ENCODE measurements at places on chromosomes 16 and 17. TPM values are rescaled to one million over a fixed set of nuclear protein-coding genes. Genes with fewer than 3 reads are reported as not detected.

The ITGAX gene
- total RNA-seq, result not detected

The SOCS1 gene
- total RNA-seq, result 23.4 TPM

The ATP2A1 gene
- total RNA-seq, result 4.4 TPM

The C1QL1 gene
- total RNA-seq, result not detected

The SCPEP1 gene
- 43.0 TPM for total RNA-seq

The CSH2 gene
- total RNA-seq, result not detected

The CDH1 gene
- total RNA-seq, result not detected

The SLC16A6 gene
- 18.9 TPM for total RNA-seq

The OR3A2 gene
- total RNA-seq, result not detected

The HEXIM2 gene
- total RNA-seq, result 11.1 TPM

The TSNAXIP1 gene
- total RNA-seq, result 0.91 TPM

The CBX2 gene
- 27.9 TPM for total RNA-seq

The FOXN1 gene
- not detected for total RNA-seq

The MBTPS1 gene
- 65.2 TPM for total RNA-seq

The CDH8 gene
- total RNA-seq, result not detected

The MT1M gene
- not detected for total RNA-seq

The HBQ1 gene
- not detected for total RNA-seq

The LAT gene
- 19.8 TPM for total RNA-seq

The TBC1D3 gene
- not detected for total RNA-seq

The MYCBPAP gene
- total RNA-seq, result 6.8 TPM

The BOLA2 gene
- total RNA-seq, result 8.9 TPM

The DLX3 gene
- not detected for total RNA-seq

The HES7 gene
- total RNA-seq, result 4.6 TPM

The SCARF1 gene
- 0.41 TPM for total RNA-seq

The CHST4 gene
- 0.28 TPM for total RNA-seq

The WDR59 gene
- total RNA-seq, result 80.3 TPM

The CCL1 gene
- total RNA-seq, result not detected

The DNAH2 gene
- not detected for total RNA-seq

The PRKCB gene
- total RNA-seq, result 51.6 TPM

The KRT33B gene
- total RNA-seq, result not detected

The NPIPB6 gene
- 12.1 TPM for total RNA-seq

The TBC1D28 gene
- not detected for total RNA-seq

The EVI2B gene
- 71.0 TPM for total RNA-seq

The ICAM2 gene
- total RNA-seq, result 79.1 TPM

The TBX21 gene
- not detected for total RNA-seq

The CHRNE gene
- 0.27 TPM for total RNA-seq

The MGAT5B gene
- 2.3 TPM for total RNA-seq

The TVP23B gene
- 20.3 TPM for total RNA-seq

The PRCD gene
- total RNA-seq, result 15.9 TPM

The TBC1D3H gene
- total RNA-seq, result not detected

The C17orf50 gene
- total RNA-seq, result not detected

The RNF157 gene
- 1.3 TPM for total RNA-seq

The IRX6 gene
- total RNA-seq, result not detected

The JPH3 gene
- not detected for total RNA-seq
